ENCODE measurements at places on chromosomes 4 and X.

GRCh38 chrX:10851809-10852208 is 231.4 kb upstream of the MID1 start:
- no peak for DNase-seq

- DNase-seq = no peak
These were observed 102.8 kb downstream of the SLC2A9 start for GRCh38 chr4:9918484-9918883.

GRCh38 chr4:153782581-153782980 is 6.3 kb downstream of the SFRP2 start:
- no peak for DNase-seq

GRCh38 chr4:40632080-40632479 is 2.4 kb upstream of the RBM47 start:
- DNase-seq = no peak

DNA sequence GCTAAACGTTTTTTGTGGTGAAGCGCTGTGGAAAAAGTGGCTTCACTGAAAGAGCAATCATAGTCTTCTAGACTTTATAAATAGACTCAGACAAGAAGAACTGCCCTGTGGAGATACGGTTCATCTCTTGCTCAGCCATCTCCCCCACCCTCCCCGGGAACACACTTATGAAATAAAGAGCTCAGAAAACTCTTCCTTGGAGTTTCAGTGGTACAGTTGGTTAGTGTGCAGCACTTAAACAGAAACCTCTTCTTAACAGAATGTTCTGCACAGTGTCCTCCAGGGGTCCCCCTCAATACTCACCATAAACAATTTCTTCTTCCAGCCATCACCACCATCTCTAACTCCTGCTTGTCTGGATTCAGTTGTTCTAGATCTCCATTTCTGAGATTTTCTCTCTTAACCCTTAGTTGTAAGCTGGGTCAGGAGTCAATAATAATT is 313.0 kb downstream of the ARHGAP10 start:
- no peak for DNase-seq

- DNase-seq = no peak
These were observed 308.4 kb downstream of the AFF2 start for GRCh38 chrX:148808833-148809232.

DNA sequence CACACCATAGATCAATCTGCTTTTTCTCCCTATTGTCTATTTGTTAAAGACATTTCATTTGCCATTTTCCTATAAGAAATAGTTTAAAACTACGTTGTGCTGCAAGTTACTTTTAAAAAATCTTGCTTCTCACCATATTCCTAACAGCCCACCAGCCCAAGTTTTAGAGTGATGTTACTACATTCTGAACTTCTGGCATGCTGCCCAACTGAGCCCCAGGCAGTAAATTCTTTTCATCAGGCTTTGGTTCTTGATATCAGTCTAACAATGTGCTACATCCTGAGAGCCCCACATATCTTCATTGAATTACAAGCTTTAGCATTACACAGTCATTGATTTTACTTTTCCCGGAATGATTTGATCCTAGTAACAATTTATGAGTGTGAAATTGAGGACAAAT is 283.8 kb upstream of the IL1RAPL1 start:
- DNase-seq = no peak

GRCh38 chr4:179530958-179531357 is 2088.7 kb upstream of the AGA start:
- no peak for DNase-seq

GRCh38 chr4:55386840-55387239 is 8.9 kb upstream of the TMEM165 start:
- DNase-seq = no peak

DNA sequence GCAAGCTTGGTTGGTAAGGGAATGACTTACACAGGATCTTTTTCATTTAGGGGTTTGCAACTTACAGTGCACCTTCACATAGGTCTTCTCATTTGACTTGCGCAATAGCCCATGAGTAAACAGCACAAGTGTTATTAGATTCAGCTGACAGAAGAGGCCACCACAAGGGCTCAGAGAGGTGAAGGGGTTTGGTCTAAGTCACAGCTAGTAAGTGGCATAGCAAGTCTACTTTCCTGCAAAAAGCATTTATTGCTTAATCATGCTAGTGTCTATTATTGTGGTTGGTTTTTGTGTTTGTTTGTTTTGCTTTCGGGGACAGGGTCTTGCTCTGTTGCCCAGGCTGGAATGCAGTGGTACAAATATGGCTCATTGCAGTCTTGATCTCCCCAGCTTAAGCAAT is 83.3 kb downstream of the SPRY1 start:
- DNase-seq = no peak

- no peak for DNase-seq
These were observed 662.5 kb downstream of the RAPGEF2 start for GRCh38 chr4:159765382-159765781.

GRCh38 chr4:185263419-185263818 is 54.0 kb downstream of the SNX25 start:
- DNase-seq = no peak

GRCh38 chr4:55444827-55445226 is 49.1 kb downstream of the TMEM165 start:
- DNase-seq = no peak

DNA sequence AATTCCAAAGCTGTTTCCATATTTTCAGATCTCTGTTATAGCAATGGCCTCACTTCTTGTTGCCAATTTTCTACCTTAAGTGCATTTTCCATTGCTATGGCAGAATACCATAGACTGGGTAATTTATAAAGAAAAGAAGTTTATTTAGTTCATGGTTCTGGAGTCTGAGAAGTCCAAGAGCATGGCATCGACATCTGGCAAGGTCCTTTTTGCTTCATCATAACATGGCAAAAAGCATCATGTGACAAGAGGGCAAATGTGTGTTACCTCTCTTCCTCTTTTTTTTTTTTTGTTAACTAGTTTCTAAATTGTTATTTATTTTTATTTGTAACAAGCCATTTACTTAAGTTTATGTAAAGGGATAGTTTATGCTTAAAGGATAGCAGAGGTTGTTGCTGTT is 45.2 kb upstream of the SYTL5 start:
- no peak for DNase-seq

- DNase-seq = no peak
These were observed 28.6 kb downstream of the RNF175 start for GRCh38 chr4:153731239-153731638.

DNA sequence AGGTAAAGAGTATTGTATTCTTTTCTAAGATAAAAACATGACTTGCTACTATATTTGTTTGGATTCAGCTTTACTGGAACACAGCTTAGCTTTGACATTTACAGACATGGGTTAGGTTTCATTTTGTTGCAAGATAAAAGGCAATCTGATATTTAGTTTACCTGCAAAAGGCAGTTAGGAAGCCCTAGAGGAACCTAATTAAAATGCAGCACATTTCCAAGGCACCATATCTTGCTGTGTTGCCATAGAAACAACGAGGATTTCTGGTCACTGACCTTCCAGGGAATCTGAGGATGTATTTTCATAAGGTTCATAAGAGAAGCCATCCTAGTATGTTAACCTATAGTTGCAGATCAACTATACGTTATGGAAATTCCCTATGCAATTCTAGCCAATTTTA is 116.0 kb downstream of the SNCA start:
- DNase-seq = no peak

- DNase-seq = no peak
These were observed 20.5 kb downstream of the SEPTIN6 start for GRCh38 chrX:119672426-119672825.

DNA sequence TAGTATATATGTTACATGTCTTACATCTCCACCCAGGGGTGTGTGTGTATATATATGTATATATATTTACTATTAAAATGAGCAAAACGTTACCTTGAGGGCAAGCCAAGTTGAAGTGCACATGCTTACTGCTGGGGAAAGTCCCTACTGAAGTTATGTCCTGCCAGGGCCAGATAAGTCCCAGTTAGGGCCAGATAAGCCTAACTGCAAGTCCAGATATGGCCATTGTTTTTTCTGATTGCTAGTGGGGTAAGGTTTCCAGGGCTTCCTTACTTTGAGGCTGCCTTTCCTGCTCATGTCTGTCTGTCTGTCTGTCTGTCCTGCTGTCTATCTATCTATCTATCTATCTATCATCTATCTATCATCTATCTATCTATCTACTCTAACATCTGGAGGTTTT is 19.3 kb upstream of the ZNF81 start:
- DNase-seq = no peak

DNA sequence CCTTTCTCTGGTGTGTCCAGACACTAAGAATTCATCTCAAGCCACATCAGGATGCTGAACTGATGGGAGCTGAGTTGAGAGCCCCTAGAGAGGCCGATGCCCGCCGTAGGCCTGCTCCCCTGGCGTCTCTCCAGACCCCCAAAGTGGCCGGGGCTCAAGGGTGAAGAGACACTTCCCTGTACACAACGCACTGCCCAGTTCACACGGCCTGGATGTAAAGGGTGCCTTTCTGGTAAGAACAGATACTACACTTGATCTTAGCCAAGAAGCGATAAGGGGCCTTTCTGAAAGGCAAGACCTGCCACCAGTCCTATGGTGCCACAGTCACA is 5.1 kb upstream of the TREX2 start:
- no peak for DNase-seq

DNA sequence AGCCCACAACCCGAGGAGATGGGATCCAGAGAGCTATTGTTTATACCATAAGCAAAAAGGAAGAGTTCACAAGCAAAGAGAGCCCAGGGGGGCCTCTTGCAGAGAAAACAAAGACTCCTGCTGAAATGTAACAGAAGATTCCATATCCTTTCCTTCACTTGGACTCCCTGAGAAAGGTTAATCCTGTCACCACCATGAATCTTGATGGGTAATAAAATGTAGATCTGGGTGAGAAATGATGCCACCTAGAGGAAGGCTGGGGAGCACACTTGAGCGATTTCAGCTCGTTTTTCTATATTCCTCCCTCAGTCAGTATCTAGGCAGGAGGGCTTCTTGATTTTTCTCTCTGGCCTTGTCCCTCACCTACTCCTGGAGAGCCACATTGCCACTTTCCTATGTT is 10.2 kb upstream of the KCNE5 start:
- no peak for DNase-seq

DNA sequence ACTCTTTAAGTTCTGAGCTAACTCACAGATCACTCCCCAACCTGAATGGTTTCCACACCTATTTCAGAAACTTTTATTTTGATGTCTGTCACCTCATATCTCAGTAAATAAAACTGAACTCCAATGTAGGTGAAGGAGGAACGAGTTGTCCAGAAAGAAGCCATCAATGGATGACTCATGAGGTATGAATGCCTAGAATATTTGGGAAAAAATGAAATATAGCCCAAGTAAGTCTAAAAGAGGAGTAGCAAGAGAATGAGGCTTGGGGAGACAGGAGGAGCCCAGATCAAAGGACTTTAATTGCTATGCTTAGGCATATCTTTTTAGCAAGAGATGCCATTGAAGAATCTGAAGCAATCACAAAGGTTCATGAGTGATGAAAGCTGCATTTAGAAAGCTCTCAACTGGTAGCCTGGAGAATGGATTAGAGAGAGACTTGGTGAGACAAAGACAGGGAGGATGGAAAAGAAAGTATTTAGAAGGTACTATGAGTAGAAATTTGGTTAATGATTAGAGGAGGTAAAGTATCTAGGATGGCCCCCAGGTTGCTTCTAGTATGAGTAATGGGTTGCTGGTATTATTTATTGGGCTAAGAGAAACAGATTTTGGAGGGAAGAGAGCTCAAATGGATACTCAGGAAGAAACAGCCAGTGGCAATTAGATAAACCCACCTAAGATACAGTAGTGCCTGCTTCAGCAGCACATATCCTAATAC is 39.4 kb downstream of the NOCT start:
- no peak for DNase-seq

- DNase-seq = no peak
These were observed 222.4 kb upstream of the ANKRD50 start for GRCh38 chr4:124934916-124935315.

DNA sequence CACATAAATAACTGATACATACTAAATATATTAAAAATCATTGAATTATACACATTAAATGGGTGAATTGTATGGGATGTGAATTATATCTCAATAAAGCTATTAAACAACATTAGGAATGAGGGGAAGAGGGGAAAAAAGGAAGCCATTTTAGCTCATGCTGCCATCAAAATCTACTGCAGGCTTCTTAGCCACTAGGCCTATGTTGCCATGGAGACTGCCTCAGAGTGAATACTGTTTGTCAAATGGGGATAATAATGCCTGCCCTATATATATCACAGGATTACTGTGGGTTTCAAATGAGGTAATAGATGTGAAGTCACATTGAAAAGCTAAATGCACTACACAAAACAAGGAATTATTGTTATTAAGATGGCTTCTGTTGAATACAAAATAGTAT is 21.2 kb downstream of the TMEM255A start:
- no peak for DNase-seq

- DNase-seq = no peak
These were observed 191.2 kb upstream of the LNX1 start for GRCh38 chr4:53782458-53782845.

- no peak for DNase-seq
These were observed 162.5 kb downstream of the PRDM5 start for GRCh38 chr4:120760047-120760446.

DNA sequence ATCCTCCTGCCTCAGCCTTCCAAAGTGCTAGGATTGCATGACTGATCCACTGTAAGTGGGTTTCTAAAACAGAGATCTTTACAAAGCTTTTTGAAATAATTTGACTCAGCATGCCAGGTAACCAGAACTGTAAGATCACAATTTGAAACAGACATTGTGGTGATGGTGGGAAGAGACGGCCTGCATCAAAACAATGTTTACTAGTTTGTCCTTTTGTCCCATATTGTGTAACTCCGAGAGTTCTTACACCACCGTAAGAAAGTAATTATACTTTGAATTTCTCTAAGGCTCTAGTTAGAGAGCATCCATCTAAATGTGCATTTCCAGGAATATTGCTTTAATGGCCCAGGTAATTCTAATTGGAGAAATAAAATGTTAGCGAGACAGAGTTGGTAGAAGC is 594 bp upstream of the ARHGAP24 start:
- DNase-seq = no peak

GRCh38 chr4:27638163-27638915 is 777.7 kb downstream of the STIM2 start:
- no peak for DNase-seq

GRCh38 chrX:70437011-70437410 is 7.6 kb upstream of the DLG3 start:
- no peak for DNase-seq

DNA sequence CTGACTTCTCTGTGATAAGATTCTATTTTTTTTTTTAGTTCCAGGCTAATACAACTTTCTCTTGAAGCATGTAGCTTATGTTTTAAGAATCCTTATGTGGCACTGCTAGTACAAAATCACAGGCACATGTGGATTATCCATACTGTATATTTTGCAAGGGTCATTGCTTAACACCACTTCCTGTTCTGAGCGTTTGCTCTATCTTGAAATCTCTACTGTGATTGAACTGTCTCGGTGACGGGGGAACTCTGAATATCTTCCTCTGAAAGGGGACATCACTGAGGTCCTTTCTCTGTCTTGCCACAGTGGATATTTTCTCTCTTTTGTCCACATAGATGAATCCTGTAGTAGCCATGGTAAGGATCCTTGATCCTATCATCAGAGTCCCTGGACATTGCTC is 2.1 kb upstream of the WFS1 start:
- no peak for DNase-seq

Measured in activated naive CD4-positive, alpha-beta T cell (primary cell).